ENCODE measurements at places on chromosomes 4 and X.

DNA sequence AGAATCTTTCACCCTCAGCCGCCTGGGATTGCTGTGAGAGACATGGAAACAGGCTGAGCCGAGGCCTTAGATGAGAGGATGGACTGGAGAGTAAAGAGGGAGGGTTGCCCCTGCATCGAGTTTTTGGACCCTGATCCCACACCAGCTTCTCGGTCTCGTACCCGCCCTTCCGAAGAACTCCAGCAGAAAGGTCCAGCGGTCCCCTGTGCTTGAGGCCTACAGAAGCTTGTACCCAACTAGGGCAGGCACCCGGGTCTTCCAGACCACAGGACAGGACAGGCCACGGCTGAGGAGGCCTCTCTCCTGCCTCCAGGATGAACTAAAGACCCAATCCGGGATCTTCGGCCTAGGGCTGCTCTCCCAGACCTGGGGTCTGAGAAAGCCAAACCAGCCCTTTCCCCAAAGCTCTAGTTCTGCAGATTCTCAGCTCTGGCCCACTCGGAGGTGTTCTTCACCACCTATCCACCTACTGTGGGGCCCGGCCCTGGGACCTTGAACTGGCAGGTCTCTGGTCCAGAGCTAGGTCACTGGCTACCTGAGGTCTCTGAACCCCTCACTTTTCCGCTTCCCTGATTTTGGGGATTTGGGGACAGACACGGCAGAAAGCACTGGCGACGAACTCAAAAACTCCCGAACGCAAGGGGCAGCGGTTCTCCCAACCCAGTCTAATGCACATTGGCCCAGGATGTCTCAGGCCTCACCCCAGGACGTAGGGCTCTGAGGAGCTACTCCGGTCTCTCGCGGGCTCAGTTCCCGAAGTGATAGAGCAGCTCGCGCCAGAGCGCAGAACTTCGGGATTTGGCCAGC is 1.1 kb downstream of the NKX3-2 start:
- no peak for DNase-seq

DNA sequence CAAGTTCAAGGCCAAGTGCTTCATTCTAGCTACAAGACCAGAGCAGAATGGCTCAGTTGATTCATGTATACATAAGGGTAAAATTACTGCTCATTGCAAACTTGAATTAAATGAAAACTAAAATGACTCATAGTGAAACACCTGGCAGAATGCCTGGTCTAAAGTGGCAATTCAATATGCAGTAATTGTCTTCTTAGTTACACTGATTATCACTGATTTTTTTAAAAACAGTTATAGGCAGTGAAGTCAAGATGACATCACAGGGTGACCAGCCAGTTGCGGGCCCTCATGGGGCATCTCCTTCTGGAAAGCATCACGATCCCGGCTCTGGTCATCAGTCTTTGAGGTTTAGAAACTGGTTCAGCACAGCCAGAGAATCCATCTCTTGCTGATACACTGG is 154.2 kb downstream of the RAB28 start:
- DNase-seq: no peak

- DNase-seq: no peak
These were observed 34.3 kb downstream of the GPC3 start for GRCh38 chrX:133951098-133951497.

DNA sequence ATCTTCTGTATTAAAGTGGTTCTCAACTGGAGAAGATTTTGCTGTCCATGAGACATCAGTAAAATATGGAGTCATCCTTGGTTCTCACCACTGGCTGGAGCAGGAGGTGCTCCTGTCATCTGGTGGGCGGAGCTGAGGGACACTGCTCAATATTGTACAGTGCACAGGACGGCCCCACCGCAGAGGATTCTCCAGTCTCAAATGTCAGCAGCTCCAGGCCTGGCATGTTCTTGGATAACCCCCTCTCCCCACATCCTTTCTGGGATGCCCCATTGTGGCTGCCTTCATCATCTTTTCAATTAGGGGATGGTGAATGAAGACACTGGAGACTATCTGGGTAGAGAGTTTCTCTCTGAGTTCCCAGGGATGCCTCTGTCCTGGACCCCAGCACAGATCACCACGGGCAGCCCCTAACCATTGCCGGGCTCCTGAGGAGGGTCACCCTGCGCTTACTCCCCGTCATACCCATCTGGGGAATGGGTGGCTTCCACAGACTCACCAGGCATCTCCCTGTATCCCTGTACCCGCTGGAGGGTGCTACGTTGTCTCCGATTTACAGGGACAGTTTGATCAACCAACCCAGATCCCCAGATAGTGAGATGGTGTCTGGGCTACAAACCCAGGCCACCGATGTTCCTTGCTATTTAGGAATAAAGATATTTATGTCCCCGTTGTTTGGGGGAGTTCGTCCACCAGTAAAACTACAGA is 21.9 kb upstream of the P2RY8 start:
- DNase-seq: no peak

GRCh38 chr4:4492161-4492847 is 49.5 kb downstream of the STX18 start:
- DNase-seq: no peak

- DNase-seq: no peak
These were observed 25.9 kb downstream of the ENPEP start for GRCh38 chr4:110501826-110502225.

DNA sequence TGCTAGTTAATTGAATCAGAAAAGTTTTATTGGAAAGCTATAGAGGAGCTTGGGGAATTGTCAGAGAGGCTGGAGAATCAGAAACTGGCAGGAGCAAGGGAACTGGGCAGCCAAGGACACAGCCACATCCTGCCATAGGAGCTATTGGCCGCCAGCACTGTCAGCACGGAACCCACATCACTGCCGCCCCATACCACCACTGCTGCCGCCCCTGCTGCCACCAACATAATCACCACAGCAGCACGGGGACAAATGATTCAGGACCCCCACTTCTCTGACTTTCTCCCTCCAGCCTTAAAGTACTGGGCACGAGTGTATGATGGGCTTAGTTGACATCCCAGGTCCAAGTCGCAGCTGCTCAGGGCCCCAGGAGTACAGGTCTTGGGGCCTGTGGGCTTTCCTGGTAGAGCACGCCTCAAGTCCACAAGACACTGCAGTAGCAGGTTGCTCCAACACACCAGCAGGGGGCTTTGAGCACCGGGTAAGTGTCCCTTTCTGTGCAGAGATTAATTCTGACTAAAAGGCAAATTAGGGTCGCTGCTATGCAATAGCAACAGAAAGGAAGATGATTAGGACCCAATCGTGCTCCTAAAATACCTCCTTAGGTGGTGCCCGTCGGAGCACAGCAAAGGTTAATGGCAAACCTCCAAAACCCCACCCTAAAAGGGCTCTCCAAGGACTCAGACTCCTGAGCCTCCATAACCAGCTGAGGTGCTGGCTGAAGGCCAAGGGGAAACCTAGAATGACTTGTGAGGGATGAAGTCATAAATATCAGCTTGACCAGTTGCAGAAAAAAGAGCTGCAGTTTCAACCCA is 6.9 kb downstream of the PJA1 start:
- no peak for DNase-seq

GRCh38 chrX:154961947-154962346 is 60.6 kb downstream of the F8 start:
- no peak for DNase-seq

GRCh38 chrX:114162068-114162735 is 421.7 kb upstream of the HTR2C start:
- DNase-seq: no peak

DNA sequence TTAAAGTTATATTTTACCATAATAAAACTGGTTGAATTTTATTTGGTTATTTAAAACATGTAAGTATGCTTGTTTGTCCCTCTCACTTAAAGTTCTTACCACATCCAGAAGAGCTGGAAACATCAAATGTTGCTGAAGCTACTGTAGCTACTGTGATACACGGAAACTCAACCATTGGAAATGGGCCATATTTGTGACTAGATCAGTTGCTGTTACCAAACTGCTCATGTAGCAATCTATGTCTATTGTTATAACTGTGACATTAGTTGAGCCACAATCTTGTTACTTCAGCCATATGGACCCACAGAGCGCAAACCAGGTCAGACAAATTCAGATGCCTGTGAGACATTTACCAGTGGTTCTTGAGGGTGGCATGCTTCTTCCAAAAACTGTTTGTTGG is 41.6 kb downstream of the NDNF start:
- DNase-seq: no peak

- DNase-seq: peak; percentile 75
These were observed at the start of gene FAM120C for GRCh38 chrX:54182864-54183613. TSS of gene FAM120C (minus strand) at chrX:54183254. CDS start at chrX:54183198, 56 bp downstream.

DNA sequence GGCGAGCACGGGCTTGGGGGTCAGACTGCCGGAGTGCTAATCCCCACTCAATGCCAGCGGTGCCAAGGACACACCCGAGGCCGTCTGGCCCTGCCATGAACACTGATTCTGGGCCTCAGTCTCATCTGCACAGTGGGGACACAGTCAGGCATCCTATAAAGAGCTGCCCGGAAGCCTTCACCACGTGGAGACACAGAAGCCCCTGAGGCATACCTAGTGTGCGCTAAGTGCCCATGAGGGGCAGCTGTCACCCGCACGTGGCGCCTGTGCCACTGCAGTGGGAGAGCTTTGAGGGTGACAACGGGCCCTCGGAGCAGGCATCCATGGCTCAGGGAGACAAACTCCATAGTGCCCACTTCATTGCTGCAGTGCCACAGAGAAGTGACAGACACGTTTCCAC is 86.3 kb downstream of the PHKA2 start:
- DNase-seq: no peak

GRCh38 chr4:95409750-95410149 is 139.0 kb downstream of the UNC5C start:
- DNase-seq: peak; percentile 36

- no peak for DNase-seq
These were observed 741.3 kb downstream of the PCDH7 start for GRCh38 chr4:31461421-31461820.

DNA sequence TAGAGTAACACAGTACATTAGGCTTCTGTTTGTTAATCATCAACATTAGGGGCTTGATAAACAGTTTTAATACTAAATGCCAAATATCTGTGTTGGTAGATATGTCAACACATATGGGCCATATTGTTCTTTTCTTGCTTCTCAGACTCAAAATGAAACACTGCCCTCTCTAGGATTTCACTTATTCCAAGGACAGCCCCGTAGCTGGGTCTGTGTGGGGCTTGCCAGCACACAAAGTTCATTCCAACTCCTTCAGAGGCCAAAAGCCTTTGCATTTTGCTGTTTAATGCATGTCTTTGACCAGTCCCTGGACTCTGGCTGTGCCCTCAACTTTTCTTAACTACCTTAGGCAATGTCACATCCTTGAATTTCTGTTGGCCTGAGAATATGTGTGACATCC is 102.0 kb upstream of the ZNF827 start:
- no peak for DNase-seq

- no peak for DNase-seq
These were observed 91.5 kb downstream of the HTR2C start for GRCh38 chrX:114675365-114675764.

GRCh38 chrX:18877469-18877868 is 106.4 kb downstream of the PHKA2 start:
- DNase-seq: no peak

DNA sequence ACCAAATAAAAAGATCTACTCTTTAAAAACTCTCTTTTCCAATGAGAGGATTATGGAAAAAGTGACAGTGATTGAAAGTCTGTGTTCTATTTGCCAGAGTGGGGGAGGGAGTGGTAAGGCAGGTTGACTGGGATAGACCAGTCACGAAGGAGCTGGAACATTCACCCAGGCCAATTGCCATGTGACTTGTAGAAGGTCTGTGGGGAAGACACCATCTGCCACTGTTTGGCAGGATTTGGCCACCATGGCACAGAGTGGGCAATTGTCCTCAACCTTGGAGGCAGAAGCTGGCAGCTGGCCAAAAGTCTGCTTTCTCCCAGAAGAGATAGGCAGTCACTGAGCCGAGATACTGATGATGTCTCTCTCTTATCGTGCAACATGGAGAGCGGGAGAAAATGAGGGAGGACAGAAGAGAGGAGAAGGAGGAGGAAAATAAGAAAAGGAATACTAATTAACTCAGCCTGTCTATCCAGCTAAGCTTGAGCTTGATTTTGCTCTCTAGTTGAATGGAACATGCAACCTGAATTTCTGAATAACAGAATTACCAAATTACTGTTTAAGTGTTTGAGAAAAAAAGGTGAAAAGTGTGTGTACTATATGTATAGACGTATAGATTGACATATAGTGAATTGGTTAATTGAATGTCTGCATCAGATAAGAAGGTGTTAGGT is 267.1 kb downstream of the ARHGAP24 start:
- peak; percentile 83 for DNase-seq

DNA sequence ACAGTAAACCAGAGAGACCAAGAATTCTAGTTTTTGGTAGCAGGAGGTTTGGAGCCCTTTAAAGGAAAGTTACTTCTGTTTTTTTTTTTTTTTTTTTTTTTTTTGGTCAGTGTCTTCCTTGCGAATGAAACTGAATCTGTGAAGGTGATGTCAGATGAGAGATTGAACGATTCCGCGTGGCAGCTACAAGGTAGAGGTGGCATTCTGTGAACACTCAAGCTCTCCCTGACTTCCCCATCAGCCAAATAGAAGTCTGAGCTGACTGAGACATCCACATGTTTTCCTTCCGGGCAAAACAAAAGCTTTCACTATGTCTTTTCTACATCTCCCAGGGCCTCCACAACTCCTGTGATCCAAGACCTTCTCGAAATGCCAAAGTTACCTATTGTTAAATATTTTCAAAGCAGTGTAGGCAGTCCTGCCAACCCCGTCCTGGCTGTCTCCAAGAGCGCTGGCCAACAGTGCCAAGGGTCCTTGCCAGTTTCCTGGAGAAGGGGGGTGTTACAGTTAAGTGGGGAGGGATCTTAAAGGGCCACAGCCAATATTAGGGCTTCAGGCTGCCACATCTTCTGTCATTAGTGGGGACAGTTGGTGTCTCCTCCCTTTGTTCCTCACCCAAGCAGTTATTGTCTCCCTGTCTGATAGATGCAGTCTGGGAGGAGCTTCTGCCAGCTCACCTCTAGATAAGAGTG is 102.9 kb upstream of the SLC34A2 start:
- DNase-seq: peak; percentile 19

DNA sequence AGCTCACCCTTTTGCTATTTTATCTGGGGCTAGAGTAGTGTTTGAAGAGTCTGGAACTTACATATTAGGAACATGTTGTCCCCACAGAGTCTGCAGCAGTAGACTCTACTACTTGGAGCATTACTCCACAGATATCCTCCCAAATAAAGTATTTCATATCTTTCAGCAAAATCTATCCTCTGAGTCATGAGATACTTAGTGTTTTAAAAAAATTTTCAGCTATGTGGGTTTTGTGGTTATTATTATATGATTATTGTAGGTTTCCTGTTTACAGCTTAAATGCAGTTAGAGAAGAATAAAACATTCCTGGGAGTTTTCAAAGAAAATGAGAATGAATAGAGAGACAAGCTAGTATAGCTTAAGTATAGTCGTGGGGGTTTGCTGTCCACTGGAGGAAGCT is 30.9 kb downstream of the PAGE2 start:
- DNase-seq: no peak

Data from hippocampal formation (tissue), 2 donors.